ENCODE measurements at places on chromosomes 2 and 18.

- DNase-seq: peak; percentile 0
These were observed 284 bp downstream of the TIMM21 start for GRCh38 chr18:74148543-74149070.

DNA sequence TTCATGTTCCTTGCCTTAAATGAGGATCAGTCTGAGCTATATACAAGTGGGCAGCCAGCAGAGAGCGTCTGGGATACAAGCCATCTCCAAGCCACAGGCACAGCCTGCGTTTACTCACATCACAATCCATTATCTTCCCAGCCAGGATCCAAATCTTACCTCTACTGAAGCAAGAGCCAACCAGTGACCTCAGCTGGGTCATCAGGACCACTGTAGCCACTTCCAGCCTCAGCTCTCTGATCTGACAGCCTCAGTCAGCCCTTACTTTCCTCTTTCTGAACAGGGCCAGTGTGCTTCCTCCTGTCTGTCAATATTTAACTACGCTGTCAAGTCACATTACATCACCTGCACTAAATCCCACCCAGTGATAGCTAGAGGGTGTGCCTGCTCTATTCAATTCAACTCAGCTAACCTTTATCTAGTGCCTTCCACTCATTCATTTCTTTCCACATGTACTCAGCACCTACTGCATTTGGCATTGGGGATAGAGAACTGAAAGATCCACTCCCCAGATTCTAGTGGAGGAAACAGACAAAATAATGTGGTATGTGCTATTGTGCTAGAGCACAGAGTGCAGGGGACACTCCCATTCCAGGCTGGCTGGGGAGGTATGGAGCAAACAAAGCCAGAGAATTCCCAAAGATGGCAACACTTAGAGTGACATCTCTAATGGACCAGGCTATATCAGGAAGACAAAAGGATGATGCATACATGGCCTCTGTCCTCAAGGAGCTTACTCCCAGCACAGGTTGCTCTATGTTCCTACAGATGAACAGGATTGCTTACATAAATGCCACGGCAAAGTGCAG lies 146.5 kb downstream of the NCKAP5 start:
- no peak for DNase-seq

GRCh38 chr2:235508371-235509160 lies 14.7 kb downstream of the AGAP1 start:
- DNase-seq: no peak

- no peak for DNase-seq
These were observed 18.2 kb upstream of the MBOAT2 start for GRCh38 chr2:9021563-9022211.

GRCh38 chr2:150222379-150222778 lies 265.1 kb downstream of the RND3 start:
- no peak for DNase-seq

Data from HS-27A (cell line).